ENCODE measurements at places on chromosomes 12 and 14.

GRCh38 chr14:101875727-101876554, 88.4 kb upstream of the DYNC1H1 start:
- DNase-seq = no peak

DNA sequence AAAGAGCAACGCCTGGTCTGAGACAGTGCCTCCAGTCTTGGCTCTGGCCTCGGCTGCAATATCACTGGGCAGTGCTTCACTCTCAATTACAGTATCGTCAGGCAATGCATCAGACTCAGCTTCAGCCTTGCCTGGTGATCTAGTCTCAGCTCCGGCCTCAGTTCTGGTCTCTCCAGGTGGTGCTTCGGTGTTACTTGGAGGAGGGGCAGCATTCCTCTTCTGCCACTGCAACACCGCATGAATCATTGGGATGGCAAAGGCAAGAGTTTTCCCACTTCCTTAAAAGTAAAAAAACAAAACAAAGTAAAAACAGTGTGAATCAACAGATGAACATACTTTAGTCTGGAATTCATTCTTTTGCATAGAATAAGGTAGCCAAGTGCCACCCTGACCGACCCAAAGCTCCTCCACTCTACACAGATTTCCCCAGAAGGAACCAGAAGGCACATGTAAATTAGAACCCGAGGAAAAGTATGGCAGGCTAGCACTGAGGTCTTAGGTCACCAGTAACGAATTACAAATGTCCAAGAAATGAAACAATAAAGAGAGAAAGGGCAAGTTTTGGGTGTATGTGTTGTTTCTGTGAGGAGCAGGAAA, 18.6 kb downstream of the DDX24 start:
- no peak for DNase-seq

- DNase-seq = no peak
Measured at GRCh38 chr12:113214895-113215400, 6.3 kb upstream of the TPCN1 start.

GRCh38 chr14:105864116-105864515, 337.7 kb downstream of the TMEM121 start:
- DNase-seq = no peak

DNA sequence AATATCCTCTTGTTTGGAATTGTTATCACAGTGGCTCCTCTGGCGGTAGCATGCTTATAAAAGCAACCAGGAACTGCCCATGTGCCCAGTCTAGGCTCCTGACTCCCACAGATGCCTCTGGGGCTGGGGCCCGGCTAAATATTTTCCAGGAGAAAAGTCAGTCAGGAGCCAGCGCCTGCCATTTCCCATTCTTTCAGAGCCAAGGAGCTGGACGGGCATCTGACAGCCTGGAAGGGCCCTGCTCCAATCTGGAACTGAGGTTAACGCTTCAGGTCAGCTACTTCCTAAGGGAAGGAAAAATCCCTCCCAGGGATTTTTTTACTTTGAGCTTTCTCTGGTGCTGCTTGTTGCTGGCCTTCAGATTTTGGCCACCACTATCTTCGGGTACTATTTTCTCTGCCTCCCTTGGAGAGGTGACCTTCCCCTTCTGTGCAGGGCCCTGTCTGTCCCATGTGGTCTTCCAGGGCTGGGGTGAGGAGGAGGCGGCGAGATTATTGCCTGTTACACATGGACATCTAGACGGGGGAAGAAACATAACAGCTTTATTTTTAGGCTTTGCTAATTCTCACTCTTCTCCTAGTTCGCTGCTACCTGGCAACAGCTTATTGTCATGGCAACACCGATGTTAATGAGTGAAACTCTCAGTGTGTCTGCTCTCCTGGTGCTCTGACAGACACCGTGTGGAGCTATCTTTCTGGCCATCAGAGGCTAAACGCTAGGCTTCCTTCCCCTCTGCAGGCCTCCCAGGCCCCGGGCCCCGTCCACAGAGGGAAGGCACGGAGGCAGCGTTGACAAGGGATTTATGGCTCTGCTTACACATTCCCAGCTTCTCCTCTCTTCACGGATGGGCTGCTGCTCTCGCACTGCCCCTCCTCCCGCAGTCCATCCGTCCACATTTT, 160.4 kb downstream of the CACNA1C start:
- no peak for DNase-seq

DNA sequence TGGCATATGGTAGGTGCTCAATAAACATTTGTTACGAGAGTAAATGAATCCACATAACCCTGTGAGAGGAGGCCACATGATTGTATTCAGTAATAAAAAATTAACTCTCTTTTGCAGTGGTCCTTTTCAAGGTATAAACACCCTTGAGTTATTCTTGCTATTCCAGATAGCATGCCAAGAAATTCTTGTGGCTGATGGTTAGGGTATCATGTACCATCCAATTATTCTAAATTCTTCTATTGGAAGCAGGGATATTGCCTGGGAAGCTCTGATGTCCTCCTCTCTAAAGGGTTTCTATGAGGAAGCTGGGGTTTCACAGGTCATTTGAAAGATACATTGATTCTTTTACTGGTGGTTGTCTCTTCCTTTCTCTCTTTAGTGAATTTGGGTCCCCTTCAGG, 10.1 kb downstream of the AKAP6 start:
- DNase-seq = no peak

DNA sequence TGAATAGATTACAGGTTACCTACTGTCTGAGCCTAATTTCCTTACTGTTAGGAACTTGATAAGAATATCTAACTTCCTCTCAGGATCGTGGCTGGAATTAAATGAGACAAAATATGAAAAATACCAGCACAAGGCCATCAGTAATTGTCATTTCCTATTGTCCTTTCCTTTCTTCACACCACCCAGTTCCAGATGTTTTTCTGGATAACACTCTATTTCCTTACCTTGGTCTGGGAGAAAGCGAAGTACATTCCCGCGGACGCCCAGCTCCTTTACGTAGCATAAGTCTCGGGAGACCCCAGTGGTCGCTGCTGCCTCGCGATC, 376 bp downstream of the GDF3 start:
- DNase-seq = no peak

DNA sequence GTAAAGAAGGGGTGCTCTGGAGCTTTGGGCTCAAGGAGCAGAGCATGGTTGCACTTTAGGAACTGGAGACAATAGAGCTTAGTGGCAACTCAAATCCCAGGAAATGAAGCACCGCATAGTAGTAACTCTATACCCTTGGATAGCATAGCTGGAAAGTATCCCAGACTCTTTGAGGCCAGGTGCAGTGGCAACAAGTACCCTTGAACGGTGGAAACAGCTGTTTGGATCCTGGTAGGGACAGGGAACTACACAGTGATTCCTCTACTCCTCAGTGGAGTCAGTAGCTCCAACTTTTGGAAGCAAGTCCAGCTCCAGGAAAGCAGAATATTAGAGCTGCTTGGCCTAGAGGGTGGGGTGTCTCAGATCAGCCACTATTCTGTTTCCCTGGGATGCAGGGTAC, 129.0 kb upstream of the WSCD2 start:
- DNase-seq = no peak

GRCh38 chr12:617304-617915, 45.8 kb downstream of the NINJ2 start:
- DNase-seq = no peak

- no peak for DNase-seq
Measured at GRCh38 chr12:8156845-8157244, at the start of gene ZNF705A. Gene ZNF705A (plus strand): TSS chr12:8157015. CDS start chr12:8172626, 15,611 bp downstream.

DNA sequence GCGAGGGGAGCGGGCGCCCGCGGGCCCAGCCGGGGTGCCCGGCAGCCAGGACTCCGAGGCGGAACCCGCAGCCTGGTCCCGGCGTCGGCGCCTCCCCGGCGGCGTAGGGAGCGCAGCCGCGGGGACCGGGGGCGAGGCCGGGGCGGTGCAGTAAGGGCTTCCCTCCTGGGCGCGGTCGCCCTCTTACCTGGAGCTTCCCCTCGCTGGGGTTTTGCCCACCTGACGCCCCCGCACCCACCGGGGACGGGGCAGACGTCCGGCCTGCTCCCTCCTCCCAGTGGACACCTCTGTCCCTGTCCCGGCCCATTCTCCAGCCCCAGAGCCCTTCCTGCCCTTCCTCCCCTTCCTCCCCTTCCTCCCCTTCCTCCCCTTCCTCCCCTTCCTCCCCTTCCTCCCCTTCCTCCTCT, 413 bp upstream of the TUBA1C start:
- peak; percentile 21 for DNase-seq

- DNase-seq = no peak
Measured at GRCh38 chr12:4311776-4312175, 9.2 kb upstream of the TIGAR start.

GRCh38 chr14:59465316-59466135, at the start of gene GPR135:
Gene GPR135 (minus strand): TSS chr14:59465380. CDS start chr14:59465226, 154 bp downstream.
- DNase-seq = peak; percentile 6

DNA sequence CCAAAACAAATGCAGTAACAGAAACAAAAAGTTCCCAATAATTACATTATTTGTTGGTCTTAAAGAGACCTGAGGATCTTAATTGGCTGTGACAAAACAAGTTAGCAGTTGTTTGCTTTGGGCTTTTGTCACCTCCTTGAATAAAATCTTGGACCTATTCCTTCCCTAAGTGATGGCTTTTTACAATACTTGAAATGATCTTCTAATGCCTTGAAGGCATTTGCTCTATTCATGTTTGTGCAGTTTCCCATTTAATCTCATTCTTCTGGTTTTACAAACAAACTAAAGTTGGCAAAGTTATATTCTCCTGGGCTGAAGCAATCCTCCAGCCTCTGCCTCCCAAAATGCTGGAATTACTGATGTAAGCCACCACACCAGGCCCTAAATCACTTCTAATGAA, 98.8 kb downstream of the OSBPL8 start:
- DNase-seq = no peak

GRCh38 chr12:41903014-41903708, 241.5 kb downstream of the GXYLT1 start:
- DNase-seq = no peak

DNA sequence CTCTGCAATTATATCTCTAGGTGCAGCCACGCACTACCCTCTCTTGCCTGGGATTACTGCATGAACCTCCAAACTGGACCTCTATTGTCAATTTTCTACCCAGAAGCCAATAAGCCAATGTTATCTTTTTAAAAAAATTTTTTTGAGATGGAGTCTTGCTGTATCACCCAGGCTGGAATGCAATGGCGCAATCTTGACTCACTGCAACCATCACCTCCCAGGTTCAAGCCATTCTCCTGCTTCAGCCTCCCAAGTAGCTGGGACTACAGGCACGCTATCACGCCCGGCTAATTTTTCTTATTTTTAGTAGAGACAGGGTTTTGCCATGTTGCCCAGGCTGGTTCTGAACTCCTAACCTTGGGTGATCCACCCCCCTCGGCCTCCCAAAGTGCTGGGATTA, 11.2 kb upstream of the PXN start:
- DNase-seq = no peak

DNA sequence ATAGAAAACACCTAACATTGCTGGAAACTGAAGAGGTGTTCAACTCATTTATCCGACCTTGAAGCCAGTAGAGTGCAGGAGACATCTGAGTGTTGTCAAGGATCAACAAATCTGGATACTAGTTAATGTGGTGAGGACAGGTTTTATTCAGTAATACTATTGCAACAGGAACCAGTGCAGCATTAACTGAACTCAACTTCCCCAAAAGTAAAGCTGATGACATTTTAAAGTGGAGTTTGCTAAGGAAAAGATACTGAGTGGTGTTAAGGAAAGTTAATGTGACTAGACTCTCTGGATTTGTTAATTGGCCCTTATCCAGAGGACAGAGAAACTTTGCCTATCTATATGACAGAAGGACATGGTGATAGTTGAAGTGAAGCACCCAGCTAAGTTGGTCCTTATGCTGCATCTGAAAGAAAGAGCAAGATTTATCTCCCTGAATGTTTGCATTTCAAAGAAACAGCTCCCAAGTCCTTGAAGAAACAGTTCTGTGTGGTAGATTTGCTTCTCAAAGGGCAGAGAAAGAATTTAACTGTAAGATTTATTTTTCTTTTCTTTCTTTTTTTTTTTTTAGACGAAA, 1.2 kb upstream of the CLEC7A start:
- DNase-seq = no peak

DNA sequence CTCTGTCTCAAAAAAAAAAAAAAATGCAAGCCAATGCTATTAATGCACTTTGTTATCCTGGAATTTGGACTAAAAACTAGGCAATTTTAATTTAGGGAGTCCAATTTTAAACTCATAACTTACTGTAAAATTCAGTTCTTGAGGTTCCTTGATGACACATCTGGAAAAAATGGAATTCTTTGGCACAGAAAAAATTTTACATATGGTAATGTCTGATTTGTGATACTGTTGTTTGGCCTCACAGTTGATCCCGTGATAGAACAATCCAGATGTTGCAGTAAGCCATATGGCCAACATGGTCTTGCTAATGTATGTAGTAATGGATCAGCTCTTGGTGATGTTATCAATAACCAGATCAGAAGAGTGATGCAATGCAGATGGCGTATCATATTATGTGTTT, 1089.8 kb downstream of the FLRT2 start:
- DNase-seq = no peak

- no peak for DNase-seq
Measured at GRCh38 chr14:59265808-59266207, 77.3 kb downstream of the DAAM1 start.

- DNase-seq = no peak
Measured at GRCh38 chr14:61153431-61153830, 127.7 kb downstream of the TMEM30B start.

DNA sequence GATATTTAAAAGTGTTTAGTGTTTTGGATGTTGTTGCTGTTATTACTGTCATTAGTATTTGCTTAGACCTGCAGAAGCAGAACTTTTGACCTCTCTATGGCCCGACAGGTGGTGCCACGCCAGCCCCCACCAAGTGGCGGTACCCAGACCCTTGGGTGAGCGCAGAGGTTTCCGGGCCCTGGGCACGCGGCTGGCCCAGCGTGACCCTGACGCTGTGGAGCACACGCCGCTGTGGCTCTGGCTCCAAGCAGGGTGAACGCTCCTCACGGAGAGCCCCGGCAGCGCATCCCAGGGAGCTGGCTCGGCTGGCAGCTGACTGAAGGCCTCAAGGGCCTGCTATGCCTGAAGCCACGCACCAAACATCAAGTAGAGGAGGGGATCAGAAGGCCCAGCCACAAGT, 22.6 kb downstream of the SLC25A47 start:
- DNase-seq = no peak

- no peak for DNase-seq
Measured at GRCh38 chr12:6925239-6925539, 2.6 kb upstream of the ATN1 start.

GRCh38 chr12:15179672-15180071, 41.5 kb downstream of the RERG start:
- DNase-seq = no peak

GRCh38 chr12:83074358-83074894, 387.7 kb downstream of the TMTC2 start:
- no peak for DNase-seq

GRCh38 chr14:20327005-20327869, 5.8 kb downstream of the CCNB1IP1 start:
- DNase-seq = no peak

DNA sequence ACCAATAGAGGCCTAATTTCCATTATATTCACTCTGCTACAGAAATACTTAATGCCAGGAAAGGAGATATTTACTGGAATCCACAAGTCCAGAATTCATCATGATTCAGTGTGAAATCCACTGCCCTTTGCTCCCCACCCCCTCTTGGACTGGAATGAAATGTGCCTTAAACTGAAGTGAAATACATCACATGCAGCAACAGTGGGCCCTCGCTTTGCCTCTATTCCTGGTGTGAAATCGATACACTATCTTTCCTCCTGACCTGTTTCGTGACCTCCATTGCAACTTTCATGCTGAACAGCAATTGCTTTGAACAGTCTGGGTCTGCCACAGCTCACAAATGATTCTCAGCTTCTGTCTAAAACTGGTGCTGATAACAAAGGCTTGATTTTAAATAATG, 100.6 kb downstream of the NPAS3 start:
- DNase-seq = no peak

GRCh38 chr12:50200552-50201273, 33.5 kb upstream of the CERS5 start:
- no peak for DNase-seq

- DNase-seq = peak; percentile 31
Measured at GRCh38 chr14:22071006-22071405, 397.4 kb upstream of the OR4E1 start.
